ENCODE measurements at places on chromosomes 2 and 18. TPM values are rescaled to one million over a fixed set of nuclear protein-coding genes. Genes with fewer than 3 reads are reported as not detected.

The FARP2 gene
- total RNA-seq, result 13.3 TPM

The CYS1 gene
- 0.28 TPM for total RNA-seq

The SERPINB11 gene
- total RNA-seq, result not detected

The DLGAP1 gene
- total RNA-seq, result 0.05 TPM

The GPAT2 gene
- 5.2 TPM for total RNA-seq

The PROKR1 gene
- total RNA-seq, result not detected

The MROH2A gene
- total RNA-seq, result not detected

The C2orf42 gene
- 24.8 TPM for total RNA-seq

The TDRD15 gene
- not detected for total RNA-seq

The STAT4 gene
- 167 TPM for total RNA-seq

The GPR155 gene
- total RNA-seq, result 43.8 TPM

The IGFBP5 gene
- not detected for total RNA-seq

The RAMP1 gene
- 15.9 TPM for total RNA-seq

Data from activated naive CD4-positive, alpha-beta T cell treated with anti-CD3 and anti-CD28 coated beads, Interleukin-2, amount 10 ng/mL, durations not matched to agents 5 hours and 36 hours (primary cell).